ENCODE measurements at places on chromosomes 7 and 10. TPM values are rescaled to one million over a fixed set of nuclear protein-coding genes. Genes with fewer than 3 reads are reported as not detected.

CACNB2 gene
- total RNA-seq = 0.73 TPM

EIF5AL1 gene
- 0.49 TPM for total RNA-seq

HOXA6 gene
- not detected for total RNA-seq

ADCY1 gene
- total RNA-seq = 0.81 TPM

UCN3 gene
- not detected for total RNA-seq

CALML5 gene
- not detected for total RNA-seq

TAS2R5 gene
- total RNA-seq = 0.24 TPM

NEUROG3 gene
- not detected for total RNA-seq

MMD2 gene
- not detected for total RNA-seq

GSTO1 gene
- 88.3 TPM for total RNA-seq

UNCX gene
- total RNA-seq = 0.12 TPM

ACBD7 gene
- 0.32 TPM for total RNA-seq

SIRT1 gene
- total RNA-seq = 18.7 TPM

CPXM2 gene
- 16.8 TPM for total RNA-seq

HOGA1 gene
- 1.5 TPM for total RNA-seq

TMEM229A gene
- not detected for total RNA-seq

FOXP2 gene
- total RNA-seq = 13.1 TPM

VIPR2 gene
- total RNA-seq = not detected

NPC1L1 gene
- not detected for total RNA-seq

PTPRZ1 gene
- total RNA-seq = 0.16 TPM

NYAP1 gene
- total RNA-seq = 3.0 TPM

BBIP1 gene
- 18.5 TPM for total RNA-seq

HSPA12A gene
- total RNA-seq = 11.8 TPM

TCERG1L gene
- total RNA-seq = not detected

SEMA4G gene
- total RNA-seq = 1.8 TPM

FBXO24 gene
- 0.32 TPM for total RNA-seq

CYP3A7 gene
- total RNA-seq = not detected

CYTH3 gene
- total RNA-seq = 70.3 TPM

MAD1L1 gene
- total RNA-seq = 67.5 TPM

FXYD4 gene
- not detected for total RNA-seq

FAM25C gene
- not detected for total RNA-seq

GNGT1 gene
- total RNA-seq = not detected

ANKRD61 gene
- total RNA-seq = 0.16 TPM

INMT gene
- total RNA-seq = 0.97 TPM

MYL10 gene
- not detected for total RNA-seq
